ENCODE measurements at places on chromosomes 6 and 20. TPM values are rescaled to one million over a fixed set of nuclear protein-coding genes. Genes with fewer than 3 reads are reported as not detected.
A peak's percentile ranks its signal among the peaks of the same experiment; 100 is the strongest.

The CTCFL gene
- total RNA-seq, result not detected

The VSX1 gene
- total RNA-seq, result not detected

The IL20RA gene
- total RNA-seq, result not detected

DNA sequence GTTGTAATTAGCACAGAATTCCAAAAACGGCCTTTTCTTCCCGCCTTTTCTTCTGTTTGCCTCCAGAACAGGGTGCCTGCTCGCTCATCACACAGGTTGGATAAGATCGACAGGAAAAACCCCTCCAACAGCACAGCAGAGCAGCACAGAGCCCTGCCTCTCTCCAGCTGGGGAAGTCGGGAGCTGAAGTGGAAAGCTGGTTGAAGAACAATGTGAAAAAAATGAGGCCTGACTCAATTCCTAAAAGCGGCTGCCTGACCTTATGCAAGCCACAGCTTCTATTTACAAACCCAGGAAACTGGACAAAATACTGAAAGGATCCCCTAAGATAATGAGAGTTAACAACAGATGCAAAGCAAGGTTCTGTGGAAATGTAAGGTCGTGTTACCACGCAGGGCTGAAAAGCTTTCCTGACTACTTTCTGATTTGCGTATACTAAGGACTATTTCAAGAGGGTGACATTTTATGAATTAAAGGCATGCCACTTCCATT lies 116.9 kb downstream of the TTLL2 start:
- DNase-seq, result no peak
- H3K4me1 ChIP-seq, result no peaks in the 10 kb centered on the region
- H3K4me3 ChIP-seq, result no peak overlapping the region
- no peaks in the 10 kb centered on the region for H3K36me3 ChIP-seq
- peaks cover 2% of the 10 kb centered on the region for H3K27me3 ChIP-seq

- H3K4me3 ChIP-seq, result no peak overlapping the region
- peak overlapping the region; percentile 41 for H3K27ac ChIP-seq
- no peaks in the 10 kb centered on the region for H3K27me3 ChIP-seq
- peaks cover 5% of the 10 kb centered on the region for H3K36me3 ChIP-seq
- H3K4me1 ChIP-seq, result peaks cover 41% of the 10 kb centered on the region
- DNase-seq, result no peak
These were observed 834 bp upstream of the CTSZ start for GRCh38 chr20:59007665-59008511.

- DNase-seq, result no peak
- no peaks in the 10 kb centered on the region for H3K27me3 ChIP-seq
- H3K4me1 ChIP-seq, result peaks cover 3% of the 10 kb centered on the region
- H3K36me3 ChIP-seq, result no peaks in the 10 kb centered on the region
These were observed 303.7 kb downstream of the ESR1 start for GRCh38 chr6:152110886-152111820.

- no peak overlapping the region for H3K27ac ChIP-seq
- H3K4me3 ChIP-seq, result no peak overlapping the region
- no peak for DNase-seq
- no peaks in the 10 kb centered on the region for H3K27me3 ChIP-seq
These were observed 53.1 kb upstream of the FAM83D start for GRCh38 chr20:38873050-38873581.

DNA sequence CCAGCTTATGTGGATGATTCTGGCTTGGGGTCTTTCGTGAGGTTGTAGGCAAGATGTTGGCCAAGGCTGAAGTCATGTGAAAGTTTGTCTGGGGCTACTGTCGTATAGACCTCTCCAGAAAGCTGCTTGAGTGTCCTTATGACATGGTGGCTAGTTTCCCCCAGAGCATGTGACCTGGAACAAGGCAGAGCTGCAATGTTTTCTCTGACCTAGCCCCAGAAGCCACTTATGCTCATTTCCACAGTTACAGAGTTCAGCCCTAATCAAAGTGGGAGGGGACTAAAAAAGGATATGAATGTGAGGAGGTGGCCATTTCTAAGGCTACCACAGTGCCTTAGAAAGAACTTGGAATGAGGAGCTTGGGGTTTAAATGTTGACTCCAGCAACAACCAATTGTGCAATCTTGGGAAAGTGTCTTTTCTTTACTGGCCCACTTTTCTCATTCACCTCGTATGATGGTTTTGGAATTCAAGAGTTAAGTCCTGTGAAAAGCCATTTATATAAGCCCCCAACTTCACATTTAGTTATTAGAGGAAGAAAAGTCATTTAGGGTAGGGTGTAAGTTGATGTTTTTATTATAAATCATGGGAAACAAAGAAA lies 5.9 kb upstream of the ASXL1 start:
- no peak overlapping the region for H3K27ac ChIP-seq
- no peak overlapping the region for H3K4me3 ChIP-seq
- peaks cover 15% of the 10 kb centered on the region for H3K4me1 ChIP-seq
- no peaks in the 10 kb centered on the region for H3K36me3 ChIP-seq
- DNase-seq, result no peak
- no peaks in the 10 kb centered on the region for H3K27me3 ChIP-seq

DNA sequence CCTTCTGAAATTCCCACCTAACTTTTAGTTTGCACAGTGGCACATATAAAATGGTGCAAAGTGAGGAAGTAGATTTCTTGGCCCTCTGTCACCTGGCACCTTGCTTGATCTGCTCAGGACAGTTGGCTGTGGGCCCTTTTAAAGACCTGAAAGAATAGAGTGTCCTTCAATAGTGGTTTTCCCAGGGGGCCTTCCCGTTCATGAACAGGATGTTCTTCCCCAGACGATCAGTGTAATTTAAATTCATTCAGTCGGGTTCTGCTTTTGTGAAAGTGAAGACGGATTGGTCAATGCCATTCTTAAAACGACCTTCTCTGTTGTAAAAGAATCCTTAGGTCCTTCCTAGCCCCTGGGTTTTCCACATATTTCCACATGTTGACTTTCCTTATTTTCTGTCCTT lies 178.5 kb downstream of the SASH1 start:
- no peak overlapping the region for H3K27ac ChIP-seq
- DNase-seq, result no peak
- no peak overlapping the region for H3K4me3 ChIP-seq
- no peaks in the 10 kb centered on the region for H3K27me3 ChIP-seq
